Fibroblast of skin of left biceps (primary cell): ENCODE measurements at places on chromosomes 6 and 20.

GRCh38 chr6:81767163-81767891 lies 14.8 kb upstream of the TENT5A start:
- peak; percentile 87 for DNase-seq

DNA sequence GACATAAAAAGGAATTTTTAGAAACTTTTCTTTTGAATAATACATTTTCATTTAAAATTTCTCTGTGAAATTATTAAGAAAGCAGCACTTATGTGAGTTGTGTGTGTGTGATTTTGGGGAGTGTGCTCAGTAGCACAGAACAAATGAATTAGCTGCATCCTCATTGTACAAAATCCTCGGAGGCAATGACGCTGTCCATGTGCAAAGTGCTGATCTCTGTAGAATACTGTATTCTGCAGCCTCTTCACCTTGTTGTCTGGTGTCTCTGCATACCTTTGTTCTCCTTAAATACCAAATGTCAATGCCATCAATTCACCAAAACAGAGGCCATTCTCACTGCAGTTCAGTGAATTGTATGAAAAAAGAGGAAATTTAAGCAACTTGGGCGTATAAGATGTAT lies 838.4 kb downstream of the QKI start:
- no peak for DNase-seq

DNA sequence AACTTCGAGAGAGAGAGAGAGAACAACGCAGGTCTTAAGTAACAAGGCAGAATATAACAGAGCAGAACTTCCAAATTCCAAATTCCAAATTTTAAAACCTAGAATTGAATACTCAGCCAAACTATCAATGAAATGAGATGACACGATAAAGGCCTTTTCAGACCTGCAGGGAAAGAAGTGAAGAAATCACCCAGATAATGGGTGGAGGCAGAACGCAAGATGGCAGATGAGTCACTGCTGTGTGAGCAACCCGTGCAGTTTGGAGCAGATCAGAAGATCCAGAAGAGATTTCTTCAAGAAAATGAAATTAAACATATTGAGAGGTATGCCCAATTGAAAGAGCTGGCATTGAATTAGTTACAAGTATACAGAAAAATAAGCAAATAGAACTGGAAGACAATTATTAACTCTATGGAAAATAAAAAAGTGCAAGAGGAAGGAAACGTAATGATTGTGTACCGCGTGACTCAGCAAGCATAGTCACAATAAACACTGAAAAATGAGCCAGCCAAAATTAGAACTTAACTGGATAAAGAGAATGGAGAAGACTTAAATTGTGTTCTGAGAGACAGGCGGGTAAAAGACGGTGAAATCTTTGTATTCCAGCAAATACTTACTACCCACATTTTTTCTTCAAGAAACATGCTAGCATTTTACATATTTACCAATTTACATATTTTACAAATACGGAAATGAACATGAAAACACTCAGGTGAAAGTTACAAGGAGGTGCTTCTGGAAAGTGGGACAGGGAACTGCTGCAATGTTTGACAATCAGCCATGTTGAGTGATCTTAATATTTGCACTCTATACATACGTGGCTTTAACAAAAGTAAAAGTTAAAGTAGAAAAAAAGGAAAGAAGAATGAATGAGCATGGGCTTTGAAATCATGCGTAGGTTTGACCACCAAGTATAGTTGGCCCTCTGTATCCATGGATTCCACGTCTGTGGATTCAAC lies 87.9 kb upstream of the CDYL start:
- DNase-seq, result peak; percentile 14

DNA sequence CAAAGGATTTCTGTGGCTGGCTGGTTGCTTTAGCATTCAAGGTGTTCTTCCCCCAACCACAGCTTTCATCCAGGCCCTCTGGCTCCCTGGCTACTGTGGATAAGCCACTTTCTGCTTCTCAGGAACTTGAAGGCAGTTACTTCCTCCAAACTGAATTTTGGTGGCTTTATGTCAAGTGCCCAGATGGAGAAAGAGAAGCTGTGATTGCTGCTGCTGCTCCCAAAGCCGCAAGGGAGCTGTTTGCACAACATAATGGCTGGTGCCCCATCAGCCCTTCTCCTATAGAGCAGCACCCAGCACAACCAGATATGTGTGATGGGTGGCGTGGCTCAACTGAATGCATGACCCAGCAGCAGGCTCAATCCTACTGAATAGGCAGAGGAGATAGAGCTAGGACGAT lies 465.2 kb downstream of the MAFB start:
- no peak for DNase-seq

- no peak for DNase-seq
Measured at GRCh38 chr6:50661636-50662035, 51.7 kb upstream of the TFAP2D start.

- DNase-seq, result no peak
Measured at GRCh38 chr20:29408034-29408695, 1849.3 kb upstream of the DEFB115 start.

DNA sequence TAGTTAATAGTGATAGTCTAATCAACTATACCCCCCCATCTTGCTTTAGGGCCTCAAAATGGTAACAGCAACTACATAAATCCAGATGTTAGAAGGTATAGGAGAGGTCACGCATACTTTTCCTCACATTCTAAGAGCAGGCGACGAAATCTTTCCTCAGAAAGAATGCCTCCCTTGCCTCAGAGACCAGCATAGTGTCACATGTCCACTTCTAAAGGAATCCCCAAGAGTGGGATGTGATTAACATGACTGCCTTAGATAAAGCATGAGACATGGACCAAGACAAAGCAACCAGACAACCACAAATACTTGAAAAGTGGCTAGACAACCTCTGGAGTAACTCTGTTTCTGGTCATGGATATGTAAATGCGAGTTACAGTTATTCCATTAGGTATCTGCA lies 710.7 kb downstream of the EYS start:
- DNase-seq, result no peak

GRCh38 chr6:80343511-80343910 lies 237.0 kb downstream of the BCKDHB start:
- peak; percentile 40 for DNase-seq

GRCh38 chr6:167105060-167105459 lies 17.8 kb upstream of the CCR6 start:
- no peak for DNase-seq
